ENCODE measurements at places on chromosomes 12 and 14.
A peak's percentile ranks its signal among the peaks of the same experiment; 100 is the strongest.

- no peak for DNase-seq
These were observed 655.5 kb upstream of the FLRT2 start for GRCh38 chr14:84874436-84874835.

DNA sequence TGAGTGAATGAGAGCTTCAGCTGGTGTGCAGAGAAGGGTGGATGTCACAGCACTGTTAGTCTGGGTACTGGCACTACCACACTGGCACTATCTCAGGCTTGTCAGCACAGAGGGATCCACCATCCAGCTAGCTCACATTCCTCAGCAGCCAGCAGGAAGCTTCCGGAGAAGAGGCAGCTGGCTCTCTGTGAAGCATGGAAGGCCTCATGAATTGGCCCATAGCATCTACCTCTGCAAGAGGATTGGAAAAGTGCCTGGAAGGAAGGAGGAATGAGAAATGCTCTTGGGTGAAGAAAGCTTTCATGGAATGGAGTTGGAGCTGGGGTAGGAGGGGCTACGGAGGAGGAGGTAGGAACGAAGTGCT lies 9.9 kb downstream of the KRT83 start:
- no peak for DNase-seq

- peak; percentile 72 for DNase-seq
These were observed 2.2 kb upstream of the NXPH4 start for GRCh38 chr12:57214398-57214781.

DNA sequence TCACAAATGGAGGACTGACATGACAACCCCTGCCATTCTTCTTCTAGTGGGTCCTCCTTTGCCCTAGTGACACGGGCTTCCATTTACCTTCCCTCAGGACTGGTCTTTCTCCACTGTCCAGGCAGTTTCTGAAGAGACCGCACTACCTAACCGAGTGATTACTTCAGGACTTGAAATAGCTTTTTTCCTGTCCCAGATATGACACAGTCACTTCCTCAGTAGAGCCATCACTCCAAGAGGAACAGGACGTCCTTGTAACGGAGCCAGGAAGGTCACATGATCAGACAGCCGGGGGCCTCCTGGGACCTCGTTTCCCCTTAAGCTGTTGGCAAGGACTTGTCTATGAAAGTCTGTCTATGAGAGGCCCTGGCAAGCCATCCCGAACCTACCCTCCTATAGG lies 62.3 kb downstream of the FOS start:
- no peak for DNase-seq

DNA sequence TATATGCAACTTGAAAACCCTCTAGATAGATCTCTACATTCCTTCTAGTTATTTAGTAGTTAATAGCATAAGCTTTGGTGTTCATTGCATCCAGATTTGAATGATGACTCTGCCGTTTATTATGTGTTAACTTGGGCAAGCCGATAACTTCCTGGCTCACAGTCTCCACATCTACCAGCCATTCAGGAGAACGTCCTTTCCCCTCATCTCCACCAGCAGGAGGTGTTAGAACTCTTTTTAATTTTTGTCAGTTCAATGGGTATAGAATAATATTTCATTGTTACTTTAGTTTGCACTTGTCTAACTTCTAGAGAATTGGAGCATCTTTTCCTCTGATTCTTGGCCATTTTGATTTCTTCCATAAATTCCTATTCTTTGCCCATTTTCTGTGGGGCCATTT lies 30.0 kb upstream of the WSCD2 start:
- peak; percentile 6 for DNase-seq

DNA sequence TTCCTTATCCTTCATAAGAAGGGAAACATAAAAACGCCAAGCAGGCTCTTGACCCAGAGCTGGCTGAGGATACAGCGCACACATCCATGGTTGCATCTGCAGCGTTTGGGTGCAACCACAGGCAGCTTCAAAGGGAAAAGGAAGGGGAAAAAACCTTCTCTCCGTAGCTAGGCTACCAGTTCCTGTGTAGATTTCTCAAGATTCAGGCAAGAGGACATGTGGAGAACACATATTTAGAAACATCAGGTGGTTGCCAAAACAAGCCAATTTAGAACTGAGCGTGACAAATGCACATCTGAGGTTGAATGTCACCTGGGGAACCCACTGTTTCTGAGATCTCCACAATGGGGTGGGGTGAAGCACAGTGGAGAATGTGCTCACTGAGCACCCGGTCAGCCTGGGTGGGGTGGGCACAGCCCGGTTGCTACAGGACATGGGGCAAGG lies 78.3 kb upstream of the BDKRB2 start:
- DNase-seq: peak; percentile 74

DNA sequence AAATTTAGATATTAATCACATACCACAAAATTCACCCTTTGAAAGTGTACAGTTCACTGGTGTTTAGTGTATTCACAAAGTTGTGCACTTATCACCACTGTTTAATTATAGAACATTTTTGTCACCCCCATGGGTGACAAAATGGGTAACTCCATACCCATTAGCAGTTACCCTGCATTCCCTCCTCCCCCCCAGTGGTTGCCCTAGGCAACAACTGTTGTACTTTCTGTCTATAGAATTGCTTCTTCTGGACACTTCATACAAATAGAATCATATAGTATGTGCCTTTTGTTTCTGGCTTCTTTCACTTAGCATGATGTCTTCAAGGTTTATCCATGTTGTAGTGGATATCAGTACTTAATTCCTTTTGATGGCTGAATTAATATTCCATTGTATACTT lies 52.7 kb downstream of the FBXO34 start:
- no peak for DNase-seq
